ENCODE measurements at places on chromosomes 4 and X.

GRCh38 chrX:13085526-13085925, 41.1 kb upstream of the FAM9C start:
- no peak for DNase-seq

- DNase-seq = no peak
Observed at GRCh38 chr4:5014007-5014682, 5.1 kb downstream of the CYTL1 start.

DNA sequence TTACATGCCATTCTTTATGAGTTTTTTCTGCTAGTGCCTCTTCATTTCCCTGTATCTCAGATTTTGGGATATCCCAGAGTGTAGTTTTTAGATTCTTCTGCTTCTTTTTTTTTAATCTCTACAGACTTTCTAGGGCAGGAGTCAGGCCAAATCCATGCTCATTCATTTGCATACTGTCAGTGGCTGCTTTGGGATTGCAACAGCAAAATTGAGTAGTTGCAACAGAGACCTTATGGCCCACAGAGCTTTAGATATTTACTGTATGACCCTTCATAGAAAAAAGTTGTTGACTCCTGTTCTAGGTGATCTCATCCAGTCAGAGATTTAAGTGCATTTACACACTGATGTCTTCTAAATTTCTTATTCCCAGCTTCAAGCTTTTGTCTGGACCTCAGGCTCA, 35.3 kb downstream of the ARFIP1 start:
- no peak for DNase-seq

DNA sequence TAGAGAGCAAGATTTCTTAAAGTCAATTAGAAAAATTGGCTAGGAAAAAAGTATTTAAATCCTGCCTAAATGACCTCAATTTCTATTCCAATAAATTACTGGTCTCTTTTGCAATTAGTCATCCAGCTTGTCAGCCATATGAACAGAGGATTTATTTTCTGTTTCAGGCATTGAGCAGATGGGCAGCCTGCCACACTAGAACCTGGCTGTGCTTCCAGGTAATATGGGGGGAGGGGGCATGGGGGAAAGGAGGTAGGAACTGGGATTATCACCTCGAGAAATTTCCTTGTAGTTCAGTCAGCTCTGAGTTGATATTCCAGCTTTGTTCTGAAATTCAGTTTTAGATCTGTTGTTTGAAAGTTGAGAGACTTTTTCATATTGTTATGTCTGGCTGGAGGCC, 206.3 kb upstream of the LCORL start:
- no peak for DNase-seq

DNA sequence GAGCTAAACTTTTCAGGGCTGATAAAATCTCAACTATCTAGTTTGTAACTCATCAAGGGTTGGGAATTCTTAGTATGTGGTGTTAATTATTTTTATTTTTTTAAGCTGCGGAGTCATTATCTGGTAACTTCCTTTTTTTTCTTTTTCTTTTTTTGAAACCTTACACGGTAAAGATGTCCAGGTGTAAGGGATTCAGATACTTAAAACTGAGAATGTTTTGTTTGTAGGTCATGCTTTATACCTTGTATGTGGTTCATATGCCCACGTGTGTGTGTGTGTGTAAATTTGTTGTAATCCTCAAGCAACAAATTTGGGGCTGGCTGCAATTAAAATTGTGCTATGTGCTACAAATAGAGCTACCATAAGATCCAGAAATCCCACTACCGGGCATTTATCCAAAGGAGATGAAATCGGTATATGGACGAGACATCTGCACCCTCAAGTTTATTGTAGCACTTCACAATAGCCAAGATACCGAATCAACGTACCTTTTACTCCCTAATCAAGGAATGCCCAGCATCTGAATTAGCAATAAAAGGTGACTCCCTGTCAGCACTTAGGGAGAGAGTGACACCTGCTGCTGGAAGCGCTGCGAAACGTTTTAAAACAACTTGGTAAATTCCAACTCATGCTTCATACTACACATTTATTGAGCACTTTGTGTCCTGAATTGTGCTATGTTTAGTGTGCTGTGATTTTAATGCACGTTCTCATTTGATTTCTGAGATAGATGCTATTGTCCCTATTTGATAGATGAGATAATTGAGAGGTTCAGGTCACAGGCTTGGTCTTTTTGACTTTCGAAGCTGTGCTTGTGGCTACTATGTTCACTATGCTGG, 16.1 kb downstream of the MSMO1 start:
- DNase-seq = no peak

DNA sequence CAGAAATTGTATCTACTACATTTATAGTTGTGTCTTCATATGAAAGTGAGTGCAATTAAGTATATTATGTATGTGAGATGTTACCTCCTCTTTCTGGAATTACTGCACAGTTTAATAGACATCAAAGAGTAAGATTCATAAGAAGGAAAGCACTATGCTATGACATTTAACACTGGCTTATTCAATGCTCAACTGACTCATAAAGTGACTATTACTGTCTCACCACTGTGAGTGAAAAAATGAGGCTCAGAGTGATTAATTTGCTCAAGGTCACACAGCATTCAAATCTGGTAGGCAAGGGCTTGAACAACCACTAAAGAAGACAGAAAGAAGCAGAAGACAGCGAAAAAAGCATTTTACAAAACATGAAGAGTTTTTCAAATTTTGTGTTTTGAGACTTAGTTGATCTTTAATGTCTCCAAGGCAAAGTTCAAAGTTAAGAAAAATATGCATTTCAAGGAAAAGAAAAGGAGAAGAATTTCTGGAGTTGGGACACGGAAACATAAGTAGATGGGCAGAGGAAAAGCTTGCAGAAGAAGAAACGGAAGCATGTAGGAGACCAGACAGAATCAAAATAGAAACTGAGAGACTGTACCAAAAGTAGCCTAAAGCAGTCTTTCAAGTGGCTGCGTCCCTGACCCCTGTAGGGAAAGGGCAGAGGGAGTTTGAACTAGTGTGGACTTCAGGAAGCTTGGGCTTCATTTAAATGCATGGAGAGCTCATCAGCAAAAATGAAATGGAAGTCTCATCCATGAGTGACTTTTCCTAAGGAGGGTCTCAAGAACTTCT, 66.3 kb downstream of the KCNIP4 start:
- DNase-seq = no peak

DNA sequence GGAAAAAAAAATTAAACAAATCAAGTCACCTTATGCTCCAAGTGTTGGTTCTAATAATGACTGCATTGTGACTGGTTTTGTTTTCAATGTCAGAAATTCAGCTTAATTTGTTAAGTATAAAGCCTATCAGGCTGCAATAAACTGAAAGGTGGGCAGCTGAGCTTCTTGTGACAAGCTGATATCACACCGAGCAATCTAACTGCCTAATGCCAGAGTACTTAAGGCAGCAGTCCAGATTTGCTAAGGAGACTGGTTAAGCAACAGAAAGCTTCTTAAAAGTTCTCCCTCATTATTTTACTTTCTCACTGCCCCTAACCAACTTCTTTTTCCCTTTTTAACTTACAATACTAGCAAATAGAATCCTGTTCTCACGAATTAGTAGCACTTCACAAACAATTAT, 201.0 kb downstream of the MAB21L2 start:
- no peak for DNase-seq

DNA sequence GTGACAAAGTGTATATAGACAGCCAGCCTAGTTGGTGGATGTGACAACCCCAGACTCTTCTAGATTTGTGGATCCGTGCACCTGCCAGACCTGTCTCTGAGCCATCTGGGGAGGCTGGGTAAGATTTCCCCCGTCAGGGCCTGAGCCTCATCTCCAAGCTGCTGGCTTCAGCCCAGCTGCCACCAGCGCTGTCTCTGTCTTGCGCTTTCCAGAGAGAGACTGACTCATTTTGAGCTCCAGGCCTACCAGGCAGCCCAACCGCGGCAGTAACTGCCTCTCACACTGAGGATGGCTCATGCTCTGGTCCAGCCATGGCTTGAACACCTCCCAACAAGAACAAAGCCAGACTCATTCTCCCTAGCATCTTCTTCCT, 26.4 kb downstream of the NOP14 start:
- no peak for DNase-seq

DNA sequence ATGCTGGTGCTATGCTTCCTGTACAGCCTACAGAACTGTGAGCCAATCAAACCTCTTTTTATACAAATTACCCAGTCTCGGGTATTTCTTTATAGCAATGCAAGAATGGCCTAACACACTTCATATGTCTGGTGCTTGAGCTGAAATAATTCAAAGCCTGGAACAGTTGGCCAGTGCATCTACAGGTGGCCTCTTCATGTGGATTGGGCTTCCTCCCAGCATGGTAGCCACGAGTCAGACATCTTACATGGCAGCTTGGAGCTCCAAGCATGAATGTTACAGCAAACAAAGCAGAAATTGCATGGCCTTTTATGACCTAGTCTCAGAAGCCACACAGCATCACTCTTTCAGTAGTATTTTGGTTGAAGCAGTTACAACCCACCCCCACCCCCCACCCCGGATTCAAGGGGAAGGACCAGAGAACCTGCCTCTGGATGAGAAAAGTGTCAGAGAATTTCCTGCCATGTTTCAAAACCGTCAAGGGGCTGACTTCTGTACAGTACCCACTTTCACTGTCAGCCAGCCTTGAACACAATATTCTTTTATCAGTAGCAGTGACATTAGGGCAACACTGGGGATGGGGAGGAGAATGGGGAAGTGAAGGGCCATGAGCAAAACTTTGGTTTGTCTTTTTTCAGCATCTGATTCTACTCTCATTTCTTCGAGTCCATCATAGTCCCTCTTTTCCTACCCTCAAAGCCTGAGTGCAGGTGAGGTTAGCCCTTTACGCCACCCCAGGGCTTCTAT, 368.7 kb downstream of the BCOR start:
- no peak for DNase-seq

- DNase-seq = no peak
Observed at GRCh38 chr4:148445071-148445859, 3.1 kb upstream of the NR3C2 start.

DNA sequence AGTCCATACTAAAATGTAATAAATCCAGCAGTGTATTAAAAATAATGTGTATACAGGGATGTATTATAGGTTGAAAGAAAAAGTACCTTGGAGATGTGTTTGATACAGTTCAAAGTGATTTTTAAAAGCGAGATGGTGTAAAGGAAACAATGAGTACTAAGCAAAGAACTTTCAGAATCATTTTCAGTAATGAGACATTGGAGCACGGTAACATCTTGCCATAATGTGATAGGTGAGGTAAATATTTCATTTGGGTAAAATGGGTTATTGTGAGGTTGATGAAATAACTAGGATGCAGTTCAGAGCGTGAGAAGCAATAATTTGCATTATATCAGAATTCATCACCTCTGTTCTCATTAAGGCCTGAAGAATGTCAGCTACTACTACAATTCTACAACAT, 25.9 kb downstream of the EIF2S3 start:
- no peak for DNase-seq

DNA sequence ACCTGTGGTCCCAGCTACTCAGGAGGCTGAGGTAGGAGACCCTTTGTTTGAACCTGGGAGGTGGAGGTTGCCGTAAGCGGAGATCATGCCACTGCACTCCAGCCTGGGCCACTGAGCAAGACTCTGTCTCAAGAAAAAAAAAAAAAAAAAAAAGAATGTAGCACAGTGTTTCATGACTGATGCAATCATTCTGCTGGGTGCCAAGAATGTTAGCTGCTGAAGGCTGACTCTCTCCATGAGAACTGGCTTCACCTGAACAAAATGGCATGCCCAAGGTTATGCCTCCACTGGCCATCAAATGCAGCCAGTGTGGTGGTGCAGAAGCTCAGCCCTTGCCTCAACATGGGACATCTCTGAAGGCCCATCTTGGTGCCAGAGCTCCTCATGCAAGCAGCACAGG, 412.1 kb downstream of the ADAM29 start:
- no peak for DNase-seq

DNA sequence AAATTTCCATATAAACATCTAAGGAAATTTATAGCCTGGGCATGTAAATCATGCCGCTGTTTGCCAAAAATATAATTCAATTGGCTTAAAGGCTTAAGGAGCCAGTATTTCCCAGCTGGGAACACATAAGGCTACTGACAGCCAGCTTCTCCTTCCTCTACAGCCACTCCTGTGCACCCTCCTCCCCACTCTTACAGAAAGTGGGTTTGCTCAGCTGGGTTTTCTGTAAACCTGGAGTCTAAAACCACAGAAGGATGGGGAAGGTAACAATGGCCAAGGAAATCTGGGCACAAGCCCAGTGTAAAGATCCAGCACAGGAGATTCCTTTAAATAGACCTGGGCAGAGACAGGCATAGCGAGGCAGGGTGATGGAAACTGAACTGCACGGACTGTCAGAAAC, 18.5 kb downstream of the ACSL1 start:
- DNase-seq = no peak

DNA sequence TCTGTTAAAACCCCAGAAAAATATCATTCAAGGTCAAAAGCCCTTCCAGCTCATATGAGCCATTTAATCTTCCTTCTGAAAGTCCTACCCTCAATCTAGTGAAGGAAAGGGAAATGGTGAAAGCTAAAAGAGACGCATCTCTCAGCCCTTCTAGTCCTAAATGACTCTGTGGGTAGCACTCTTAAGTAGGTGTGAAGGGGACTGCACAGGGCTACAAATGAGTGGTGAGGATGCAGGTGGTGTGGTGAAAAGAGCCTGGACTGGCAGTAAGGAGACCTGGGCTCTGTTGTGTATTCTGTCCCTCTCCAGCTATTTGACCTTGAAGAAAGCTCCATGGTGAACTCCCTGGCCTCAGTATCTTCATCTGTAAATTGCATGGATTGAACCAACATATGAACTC, 671.8 kb upstream of the DIPK2B start:
- DNase-seq = no peak

- no peak for DNase-seq
Observed at GRCh38 chr4:87088186-87088585, 132.2 kb downstream of the KLHL8 start.

DNA sequence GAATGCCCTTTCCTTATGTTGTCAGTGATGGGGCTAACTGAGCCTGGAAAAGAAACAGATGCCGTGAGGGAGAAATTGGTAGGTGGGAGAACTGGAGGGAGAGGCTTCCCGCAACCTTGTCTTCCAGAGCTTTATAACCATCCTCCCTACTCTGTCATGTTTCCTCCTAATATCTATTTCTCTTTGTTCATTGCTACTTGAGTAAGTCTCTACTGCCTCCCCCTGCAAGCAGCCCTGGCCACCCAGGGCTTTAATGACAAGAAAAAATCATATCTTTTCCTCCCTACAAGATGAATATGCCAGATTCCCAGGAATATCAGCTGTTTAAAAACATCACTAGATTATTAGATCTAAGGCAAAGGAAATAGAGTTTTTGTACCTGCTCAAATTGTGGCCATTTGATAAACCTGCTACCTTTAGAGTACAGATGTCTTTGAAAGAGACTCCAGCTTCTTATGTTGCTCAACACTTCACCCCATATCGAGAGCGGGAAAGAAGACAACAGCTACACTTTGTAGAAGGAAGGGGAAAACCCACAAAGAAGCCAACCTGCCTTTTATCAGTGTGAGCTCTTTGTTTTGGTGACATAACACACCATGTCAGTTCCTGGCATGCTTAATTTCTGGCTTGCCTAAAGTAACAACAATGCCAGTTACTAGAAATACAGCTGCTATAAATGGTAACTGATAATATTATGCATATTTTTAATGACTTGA, 186.6 kb upstream of the LEF1 start:
- DNase-seq = no peak

DNA sequence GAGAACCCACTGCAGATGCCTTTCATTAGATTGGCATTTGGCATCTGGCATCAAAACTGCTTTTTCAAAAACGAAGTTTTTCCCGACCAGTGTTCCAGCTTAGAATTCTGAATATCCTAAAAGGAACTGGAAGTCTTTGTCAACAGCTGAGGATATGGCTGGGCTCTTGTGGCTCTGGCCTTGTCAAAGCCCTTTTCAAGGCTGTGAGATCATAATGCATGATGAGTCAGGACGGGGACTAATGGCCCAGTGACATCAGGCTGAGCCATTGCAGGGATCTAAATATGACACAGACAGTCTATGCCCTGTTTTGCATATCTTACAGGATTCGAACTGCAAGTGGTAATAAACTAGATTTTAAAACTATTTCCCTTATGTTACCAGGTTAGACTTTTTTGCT, 306.4 kb downstream of the PTTG2 start:
- no peak for DNase-seq
